ENCODE measurements at places on chromosomes 4 and X.

DNA sequence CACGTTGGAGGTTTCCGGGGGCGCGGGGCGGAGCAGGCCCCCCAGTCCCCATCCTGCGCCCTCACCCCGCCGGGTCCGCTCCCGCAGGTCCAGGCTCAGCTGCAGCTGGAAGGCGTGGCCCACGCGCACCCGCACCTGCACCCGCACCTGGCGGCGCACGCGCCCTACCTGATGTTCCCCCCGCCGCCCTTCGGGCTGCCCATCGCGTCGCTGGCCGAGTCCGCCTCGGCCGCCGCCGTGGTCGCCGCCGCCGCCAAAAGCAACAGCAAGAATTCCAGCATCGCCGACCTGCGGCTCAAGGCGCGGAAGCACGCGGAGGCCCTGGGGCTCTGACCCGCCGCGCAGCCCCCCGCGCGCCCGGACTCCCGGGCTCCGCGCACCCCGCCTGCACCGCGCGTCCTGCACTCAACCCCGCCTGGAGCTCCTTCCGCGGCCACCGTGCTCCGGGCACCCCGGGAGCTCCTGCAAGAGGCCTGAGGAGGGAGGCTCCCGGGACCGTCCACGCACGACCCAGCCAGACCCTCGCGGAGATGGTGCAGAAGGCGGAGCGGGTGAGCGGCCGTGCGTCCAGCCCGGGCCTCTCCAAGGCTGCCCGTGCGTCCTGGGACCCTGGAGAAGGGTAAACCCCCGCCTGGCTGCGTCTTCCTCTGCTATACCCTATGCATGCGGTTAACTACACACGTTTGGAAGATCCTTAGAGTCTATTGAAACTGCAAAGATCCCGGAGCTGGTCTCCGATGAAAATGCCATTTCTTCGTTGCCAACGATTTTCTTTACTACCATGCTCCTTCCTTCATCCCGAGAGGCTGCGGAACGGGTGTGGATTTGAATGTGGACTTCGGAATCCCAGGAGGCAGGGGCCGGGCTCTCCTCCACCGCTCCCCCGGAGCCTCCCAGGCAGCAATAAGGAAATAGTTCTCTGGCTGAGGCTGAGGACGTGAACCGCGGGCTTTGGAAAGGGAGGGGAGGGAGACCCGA is 14.0 kb downstream of the SHOX start:
- DNase-seq: no peak

DNA sequence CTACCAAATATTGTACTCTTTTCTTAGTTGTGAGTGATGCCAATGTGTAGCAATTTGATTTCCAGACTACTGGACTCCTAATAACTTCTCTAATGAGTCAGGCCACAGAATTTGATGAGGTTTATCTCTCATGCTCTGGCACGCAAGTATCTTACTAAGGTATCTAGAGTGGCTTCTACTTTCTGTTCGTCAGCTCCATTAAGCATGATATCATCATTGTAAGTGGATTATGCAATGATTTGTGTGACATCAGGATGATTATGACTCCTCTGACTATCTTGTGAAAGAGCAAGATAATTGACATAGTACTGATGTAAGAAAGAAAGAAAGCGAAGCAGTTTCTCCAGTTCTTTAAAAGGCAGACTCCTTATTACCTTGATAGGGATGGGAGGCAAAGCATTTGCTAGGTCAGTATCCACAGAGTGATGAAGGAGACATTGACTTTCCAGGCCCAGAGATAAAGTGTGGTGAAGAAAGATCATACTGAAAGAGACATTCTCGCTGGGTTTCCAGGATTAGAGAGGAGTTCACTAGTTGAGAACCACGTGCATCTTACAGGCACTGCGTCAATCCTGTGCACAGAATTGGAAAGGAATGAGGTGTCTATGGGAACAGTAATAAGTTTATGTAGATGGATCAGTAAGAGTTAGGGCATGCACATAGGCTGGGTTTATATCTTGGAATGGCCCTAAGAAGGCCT is 161.9 kb upstream of the STK26 start:
- DNase-seq: no peak

- no peak for DNase-seq
Observed at GRCh38 chrX:22810876-22811275, 188.9 kb upstream of the DDX53 start.

DNA sequence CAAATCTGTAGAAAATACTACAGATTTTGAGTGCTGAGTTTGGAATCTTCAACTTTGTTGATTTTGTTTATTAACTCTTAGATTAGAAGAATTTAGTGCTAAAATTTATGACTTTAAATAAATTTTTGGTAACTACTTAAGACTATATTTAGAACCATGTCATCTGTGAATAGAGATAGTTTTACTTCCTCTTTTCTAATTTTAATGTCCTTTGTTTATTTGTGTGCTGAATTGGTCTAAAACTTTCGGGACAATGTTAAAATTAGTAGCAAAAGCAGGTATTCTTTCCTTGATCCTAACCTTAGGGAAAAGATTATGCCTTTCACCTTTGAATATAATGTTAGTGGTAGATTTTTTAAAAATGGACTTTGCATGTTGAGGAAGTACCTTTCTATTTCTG is 119.7 kb upstream of the CXorf51A start:
- no peak for DNase-seq

- DNase-seq: no peak
Observed at GRCh38 chrX:25300994-25301393, 285.2 kb upstream of the ARX start.

DNA sequence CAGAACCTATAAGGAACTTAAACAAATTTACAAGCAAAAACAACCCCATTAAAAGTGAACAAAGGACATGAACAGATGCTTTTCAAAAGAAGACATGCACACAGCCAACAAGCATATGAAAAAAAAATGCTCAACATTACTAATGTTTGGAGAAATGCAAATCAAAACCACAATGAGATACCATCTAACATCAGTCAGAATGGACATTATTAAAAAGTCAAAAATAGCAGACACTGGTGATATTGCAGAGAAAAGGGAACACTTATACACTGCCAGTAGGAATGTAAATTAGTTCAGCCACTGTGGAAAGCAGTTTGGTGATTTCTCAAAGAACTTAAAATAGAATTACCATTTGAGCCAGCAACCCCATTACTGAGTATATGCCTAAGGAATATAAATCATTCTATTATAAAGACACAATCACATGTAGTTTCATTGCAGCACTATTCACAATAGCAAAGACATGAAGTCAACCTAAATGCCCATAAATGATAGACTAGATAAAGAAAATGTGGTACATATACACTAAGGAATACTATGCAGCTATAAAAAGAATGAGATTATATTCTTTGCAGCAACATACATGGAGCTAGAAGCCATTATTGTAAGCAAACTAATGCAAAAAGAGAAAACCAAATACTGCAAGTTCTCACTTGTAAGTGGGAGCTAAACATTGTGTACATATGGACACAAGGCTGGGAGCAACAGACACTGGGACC is 1509.4 kb downstream of the TECRL start:
- no peak for DNase-seq

DNA sequence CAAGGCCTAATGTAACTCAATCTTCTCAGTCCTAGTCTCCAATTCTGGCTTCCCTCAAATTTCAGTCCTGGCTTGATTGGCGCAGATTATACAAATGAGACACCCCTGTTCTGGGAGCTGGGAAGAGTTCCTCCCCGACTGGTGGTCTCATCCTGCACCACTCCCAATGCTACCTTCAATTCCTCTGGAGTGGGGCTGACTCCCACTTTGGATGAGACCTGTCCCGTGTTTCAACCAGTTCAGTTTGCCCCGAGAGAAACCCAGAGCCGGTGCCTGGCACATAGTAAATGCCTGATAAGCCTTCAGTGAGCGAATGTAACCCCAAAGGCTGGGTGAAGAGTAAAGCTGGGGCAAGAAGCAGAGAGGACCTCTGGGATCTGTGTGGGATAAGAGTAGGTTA is 4.0 kb upstream of the SYP start:
- DNase-seq: no peak

DNA sequence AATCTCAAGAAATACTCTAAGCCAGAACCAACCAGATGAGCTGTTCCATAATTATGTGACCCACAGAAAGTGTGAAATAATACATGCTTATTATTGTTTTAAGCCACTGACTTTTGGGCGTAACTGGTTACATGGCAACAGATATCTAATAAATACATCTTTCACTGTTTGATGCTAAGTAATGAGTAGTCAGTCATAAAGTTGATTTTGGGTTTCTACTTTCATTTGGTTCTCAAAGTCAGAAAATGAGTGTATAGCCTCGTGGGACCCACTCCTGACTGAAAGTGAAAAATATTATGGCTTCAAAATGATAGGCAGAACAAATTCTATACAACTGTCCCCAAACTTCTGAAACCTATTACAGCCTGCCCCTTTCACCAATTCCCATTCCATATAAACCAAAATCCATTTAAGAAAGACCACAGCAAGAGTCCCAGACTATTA is 88.0 kb upstream of the CBR4 start:
- no peak for DNase-seq

DNA sequence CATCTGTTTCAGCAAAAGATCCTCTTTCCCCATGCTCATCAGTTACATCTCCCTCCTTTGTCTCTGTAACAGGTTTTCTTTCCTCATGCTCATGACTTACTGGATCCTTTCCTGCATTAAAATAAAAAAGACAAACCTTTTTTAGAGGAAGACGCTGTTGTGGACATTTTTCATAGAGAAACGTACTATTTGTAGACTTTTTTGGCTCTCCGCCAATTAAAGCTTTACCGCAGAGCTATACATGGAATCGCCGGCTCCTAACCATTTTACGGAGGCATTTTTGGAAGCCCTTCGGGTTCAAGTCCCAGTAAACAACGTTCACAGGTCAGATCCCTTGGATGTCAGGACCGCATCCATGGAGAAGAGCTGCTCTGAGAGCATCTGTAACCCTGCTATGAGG is 1.3 kb downstream of the FAM9C start:
- no peak for DNase-seq

- no peak for DNase-seq
Observed at GRCh38 chr4:10810411-10810810, 125.8 kb upstream of the CLNK start.

- no peak for DNase-seq
Observed at GRCh38 chr4:71267244-71267643, 71.6 kb upstream of the SLC4A4 start.

DNA sequence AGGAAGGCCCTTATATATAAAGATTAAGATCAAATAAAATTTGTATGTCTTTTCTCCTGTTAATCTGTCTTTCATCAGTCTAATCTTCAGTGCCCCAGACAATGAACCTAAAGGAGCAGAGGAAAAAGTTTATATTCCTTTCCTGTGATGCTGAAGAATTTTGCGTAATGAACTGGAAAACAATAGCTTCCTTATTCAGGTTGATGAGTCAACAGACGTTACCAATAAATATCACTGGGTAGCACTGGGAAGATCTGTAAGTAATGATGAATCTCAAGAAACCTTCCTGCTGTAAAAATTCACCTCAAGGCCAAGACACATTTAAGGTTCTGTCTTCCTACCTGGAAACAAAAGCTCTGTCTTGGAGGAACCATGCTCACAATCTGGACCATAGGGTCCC is 25.5 kb downstream of the CDKN2AIP start:
- no peak for DNase-seq

DNA sequence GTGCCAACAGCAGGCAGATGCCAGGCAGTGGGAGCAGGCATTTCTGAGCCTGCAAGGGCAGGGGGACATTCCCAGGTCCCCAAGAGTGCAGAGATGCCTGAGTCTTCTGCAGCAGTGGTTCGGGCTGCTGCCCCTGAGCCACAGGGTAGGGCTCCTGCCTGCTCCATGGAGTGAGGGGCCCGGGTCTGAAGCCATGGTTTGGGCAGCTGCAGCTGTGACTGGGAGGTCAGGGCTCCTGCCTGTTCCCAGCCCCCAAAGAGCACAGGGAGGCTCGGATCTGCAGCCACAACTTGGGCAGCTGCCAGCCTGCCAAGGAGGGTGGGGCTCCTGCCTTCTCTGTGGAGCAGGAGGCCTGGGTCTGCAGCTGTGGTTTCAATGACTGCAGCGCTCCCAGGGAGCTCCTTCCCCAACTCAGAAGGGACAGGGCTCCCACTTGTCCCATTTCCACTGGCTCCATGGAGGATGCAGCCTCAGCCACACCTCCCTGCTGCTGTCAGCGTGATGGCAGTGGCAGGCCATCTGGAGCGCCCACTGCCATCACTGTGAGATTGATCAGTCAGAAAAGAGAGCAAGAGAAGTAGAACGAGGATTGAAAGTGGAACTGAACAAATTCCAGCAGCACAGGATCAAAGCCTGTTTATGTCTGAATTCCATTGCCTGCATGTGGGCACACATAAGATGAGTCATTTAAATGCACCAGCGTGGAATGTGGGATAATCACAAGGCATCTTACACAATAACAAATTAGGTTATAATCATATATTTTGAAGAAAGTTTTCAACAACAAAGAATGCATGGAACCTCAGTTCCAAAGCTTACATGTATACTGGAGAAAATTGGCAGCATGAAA is 93.1 kb upstream of the CXorf51A start:
- DNase-seq: no peak

DNA sequence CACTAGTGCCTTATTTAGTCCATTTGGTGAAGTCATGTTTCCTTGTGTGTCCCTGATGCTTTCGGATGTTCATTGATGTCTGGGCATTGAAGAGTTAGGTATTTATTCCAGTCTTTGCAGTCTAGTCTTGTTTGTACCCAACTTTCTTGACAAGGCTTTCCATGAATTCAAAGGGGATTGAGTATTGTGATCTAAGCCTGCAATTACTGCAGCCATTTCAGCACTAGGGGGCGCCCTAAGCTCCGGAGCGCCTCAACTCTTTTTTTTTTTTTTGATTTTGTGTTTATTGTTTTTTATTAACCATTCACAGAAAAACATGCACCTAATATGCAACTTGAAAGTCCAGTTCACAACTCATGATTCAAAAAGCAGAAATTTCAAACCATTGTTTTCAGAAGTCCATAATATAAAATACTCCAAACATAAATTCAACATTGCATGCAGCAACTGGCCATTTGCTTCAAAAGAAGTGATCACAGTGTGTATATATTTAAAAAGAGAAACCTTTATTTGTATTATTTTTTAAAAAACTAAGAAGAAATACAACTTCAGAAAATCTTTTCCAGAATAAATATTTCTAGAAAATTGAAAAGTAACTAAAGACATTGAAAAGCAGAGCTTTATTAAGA is 59.2 kb downstream of the PTPN13 start:
- no peak for DNase-seq

DNA sequence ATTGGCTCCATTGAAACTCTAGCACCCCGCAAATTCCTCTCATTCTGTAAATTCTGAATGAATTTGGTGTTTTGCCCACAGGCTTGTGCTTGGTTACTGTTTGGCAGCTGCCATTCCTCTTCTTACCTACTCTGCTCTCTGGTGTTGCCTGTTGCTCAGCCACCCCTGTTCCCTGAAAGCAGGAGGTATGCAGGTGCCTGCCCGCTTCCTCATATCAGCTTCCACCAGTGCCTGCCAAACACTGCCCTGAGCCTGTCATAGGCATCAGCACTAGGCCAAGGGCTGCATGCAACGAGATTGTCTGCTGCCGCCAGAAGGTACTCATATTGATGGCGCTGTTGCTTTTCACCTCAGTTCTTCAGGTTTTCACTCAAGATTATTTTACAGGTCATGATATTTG is 978.1 kb downstream of the C4orf33 start:
- DNase-seq: no peak

GRCh38 chrX:15310117-15310516 is 5.3 kb downstream of the ASB11 start:
- no peak for DNase-seq

Data from stimulated activated CD8-positive, alpha-beta memory T cell treated with anti-CD3 and anti-CD28 coated beads, Interleukin-7, amount 100 ng/mL, for 1 hour (primary cell).